ENCODE measurements at places on chromosomes 7 and 10.

GRCh38 chr7:17171427-17171826 lies 127.0 kb upstream of the AHR start:
- no peak for DNase-seq

GRCh38 chr10:73810358-73810734 lies 1.1 kb downstream of the NDST2 start:
- DNase-seq = no peak

DNA sequence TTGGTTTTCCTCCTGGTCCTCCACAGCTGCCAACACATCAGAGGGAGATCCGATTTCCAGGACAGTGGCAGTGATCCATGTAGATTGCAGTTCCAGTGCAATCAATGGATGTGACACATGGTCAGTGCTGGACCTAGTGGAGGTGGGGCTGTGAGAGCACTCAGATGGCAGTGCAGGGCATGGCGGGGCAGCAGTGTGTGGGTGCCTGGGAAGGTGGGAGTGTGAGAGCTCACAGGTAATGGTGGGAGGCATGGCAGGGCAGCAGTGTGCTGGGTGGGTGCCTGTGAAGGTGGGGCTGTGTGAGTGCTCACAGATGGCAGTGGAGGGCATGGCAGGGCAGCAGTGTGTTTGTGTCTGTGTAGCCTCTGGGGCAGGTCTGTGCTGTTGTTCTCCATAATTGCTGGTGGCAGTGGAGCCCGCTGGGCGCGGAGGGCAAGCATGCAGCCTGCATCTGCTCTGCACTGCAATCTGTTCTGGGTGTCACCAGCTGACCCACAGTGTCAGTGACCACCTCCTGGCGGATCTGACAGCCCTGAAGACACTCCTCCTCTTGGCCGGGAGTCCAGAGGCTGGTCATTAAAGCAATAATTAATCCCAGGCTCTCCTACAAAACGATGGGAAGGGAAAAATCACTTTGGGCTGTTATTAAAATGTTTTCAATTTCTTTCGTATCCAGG lies 8.6 kb upstream of the ADARB2 start:
- no peak for DNase-seq

DNA sequence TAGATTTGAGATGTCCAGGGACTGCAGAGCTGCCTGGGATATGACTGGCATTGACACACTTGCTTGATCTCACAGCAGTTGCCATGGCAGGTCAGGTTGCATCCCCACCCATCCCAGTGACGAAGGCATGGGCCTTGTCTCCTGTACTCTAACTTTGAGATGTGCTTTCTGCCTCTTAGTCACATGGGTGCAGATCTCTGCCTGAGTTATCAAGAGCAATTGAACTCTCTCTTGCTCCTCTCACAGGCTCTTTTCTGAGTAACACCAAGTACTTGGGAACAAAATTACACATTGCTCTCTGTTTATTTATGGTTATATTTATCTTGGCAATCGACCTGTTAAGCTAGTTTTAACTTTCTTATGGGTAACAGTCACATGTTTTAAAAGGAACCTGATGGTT lies 237.3 kb downstream of the NSUN6 start:
- DNase-seq = no peak

DNA sequence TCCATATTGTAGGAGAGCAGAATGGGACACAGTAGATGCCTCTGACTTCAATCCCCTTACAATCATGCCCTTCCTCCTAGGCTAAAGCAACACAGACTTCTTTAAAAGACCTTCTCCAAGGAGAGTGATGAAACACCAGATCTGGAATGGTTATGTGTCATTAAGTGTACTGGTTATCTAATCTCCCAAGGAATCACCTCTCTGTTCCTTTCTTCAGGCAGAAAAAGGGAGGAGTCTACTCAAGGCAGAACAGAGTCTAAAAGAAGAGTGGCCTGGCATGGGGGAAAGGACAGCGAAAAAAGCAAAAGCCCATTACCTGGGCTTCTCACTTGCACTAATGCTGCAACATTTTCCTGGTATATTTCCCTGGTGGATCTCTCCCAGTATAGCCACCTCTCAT lies 2.9 kb downstream of the ELMO1 start:
- no peak for DNase-seq

DNA sequence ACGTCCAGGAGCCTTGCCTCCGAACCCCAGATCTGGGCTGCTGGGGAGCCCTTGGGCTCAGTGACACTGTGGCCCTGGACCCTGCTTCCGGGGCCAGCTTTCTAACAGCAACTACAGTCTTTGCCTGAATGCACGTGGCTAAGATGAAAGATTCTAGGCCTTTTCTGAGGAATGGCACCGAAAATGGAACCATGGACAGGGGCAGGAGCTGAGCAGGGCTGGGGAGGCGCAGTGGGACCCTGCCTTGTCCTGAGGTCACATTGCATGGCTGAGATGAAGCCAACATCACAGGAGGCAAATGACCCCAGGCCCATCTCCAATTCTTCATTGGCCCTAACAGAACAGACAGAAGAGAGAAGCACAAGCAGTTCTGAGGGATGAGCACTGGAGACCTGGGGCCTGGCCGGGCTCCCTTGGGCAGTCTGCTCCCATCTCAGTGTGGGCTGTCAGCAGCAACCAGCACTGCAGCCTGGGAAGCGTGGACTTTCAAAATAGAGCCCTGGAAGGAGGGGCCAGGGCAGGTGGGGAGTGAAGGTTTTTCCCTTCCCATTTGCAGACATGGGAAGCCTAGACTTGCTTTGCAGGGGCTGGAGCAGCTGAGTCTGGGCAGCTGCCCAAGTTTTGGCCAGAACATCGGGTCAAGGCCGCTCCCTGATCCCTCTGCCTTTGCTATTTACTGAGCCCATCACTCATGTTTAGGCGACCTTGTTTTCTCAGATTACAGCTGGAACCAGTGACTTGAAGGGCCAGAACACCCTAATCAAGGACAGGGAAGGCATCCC lies 114.4 kb upstream of the TCERG1L start:
- no peak for DNase-seq

DNA sequence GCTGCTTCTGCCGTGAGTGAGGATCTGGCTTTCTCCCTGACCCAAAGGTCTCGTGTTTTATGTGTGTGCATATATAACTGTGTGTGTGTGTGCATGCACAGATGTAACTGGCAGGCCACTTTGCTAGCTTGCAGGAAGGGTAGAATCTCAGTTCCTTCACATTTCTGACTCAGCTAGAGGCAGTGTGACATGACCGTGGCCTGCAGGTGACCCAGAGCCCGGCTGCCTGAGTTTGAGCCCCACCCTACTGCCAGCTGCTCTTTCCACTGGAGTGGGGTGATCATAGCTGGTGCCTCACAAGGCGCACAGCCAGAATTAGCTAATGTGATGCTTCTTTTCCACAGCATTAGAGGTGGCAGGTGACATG lies 9.3 kb upstream of the MYL7 start:
- DNase-seq = no peak

DNA sequence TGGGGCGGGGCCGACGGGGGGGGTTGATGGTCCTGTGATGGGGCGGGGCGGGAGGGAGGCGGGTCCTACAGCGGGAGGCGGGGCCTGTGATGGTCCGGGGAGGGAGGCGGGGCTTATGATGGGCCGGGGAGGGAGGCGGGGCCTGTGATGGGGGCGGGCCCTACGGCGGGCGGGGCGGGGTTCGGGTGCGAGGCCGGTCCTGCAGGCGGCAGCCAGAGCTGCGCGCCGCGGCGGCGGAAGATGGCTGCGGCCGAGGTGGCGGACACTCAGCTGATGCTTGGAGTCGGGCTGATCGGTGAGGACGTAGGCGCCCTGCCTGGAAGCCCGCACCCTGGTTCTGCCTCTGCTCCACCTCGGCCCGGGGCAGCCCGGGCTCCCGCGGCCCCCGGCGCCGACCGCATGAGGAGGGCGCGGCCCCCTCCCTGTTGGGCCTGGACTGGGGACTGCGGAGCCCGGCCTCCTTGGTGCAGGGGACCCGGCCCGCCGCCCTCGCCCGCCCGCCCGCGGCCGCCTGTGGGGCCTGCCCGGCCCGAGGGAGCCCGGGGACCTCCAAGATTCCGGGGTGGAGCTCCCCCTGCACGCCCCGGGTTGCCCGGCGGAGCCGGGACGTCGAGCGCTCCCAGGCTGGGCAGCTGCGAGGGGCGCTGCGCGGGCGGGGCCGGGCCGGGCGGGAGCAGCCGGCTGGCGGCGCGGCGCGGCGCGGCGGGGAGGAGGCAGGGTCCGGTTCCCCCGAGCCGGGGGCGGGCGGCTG lies at the start of gene DENND10:
Gene DENND10 (plus strand): TSS at position 211 of the 751 bp plus-strand sequence. CDS start 30 bp downstream, at position 241.
- DNase-seq = peak; percentile 67

DNA sequence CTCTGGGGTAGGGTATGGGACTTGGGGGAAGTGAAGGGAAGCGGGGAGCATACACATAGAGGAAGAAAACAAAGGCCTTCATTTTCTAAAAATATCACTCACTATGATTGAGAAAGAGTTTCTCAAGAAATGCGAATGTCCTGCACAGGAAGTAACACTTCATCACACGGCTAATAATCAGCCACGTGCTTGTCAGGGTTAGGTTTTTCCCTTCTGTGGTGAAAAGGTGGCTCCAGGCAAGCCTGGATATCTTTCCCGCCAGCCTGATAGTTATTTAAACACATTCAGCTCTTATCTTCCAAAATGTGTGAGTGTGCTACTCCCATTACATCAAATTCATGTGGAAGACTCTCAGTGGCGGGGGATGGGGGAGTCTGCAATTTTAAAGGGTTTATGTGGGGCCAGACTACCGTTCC lies 166.4 kb upstream of the ADO start:
- peak; percentile 43 for DNase-seq

DNA sequence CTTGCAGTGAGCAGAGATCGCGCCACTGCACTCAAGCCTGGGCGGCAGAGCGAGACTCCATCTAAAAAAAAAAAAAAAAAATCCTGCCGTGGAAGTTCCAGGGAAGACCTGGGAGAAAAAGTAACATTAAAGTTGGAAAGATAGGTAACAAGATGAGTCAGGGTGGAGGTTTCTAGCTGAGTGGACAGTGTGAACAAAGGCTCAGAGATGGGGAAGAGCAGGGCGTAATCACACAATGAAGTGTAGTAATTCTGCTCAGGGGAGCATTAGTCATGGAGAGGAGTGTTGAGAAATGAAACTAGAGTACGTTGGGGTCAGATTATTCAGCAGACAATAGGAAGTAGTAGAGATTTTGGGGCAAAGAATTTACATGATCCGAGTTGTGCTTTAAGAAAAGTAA lies 21.6 kb upstream of the WASL start:
- DNase-seq = peak; percentile 88

- no peak for DNase-seq
Measured at GRCh38 chr7:22202141-22202540, 154.8 kb downstream of the RAPGEF5 start.

DNA sequence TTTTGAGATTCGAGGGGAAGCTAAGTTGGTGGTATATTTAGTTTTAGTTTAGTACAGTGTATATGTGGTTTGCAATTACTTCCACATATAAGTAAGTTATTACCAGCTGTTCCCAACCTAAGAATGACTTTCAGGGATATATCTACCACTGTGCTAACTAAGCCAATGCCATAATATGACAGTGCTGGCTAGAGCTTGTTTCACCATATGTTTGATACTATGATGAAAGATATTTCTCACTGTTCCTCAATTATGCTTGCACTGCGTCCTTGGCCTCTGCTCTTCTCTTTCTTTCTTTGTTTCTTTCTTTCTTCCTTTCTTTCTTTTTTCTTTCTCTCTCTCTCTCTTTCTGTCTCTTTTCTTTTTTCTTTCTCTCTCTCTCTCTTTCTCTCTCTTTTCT lies 113.8 kb upstream of the SKAP2 start:
- DNase-seq = no peak

GRCh38 chr7:138204285-138204981 lies 128.2 kb downstream of the AKR1D1 start:
- DNase-seq = peak; percentile 24

GRCh38 chr10:11353006-11353896 lies 258.2 kb downstream of the USP6NL start:
- no peak for DNase-seq

GRCh38 chr10:102604439-102604841 lies 39.8 kb upstream of the TRIM8 start:
- peak; percentile 91 for DNase-seq

DNA sequence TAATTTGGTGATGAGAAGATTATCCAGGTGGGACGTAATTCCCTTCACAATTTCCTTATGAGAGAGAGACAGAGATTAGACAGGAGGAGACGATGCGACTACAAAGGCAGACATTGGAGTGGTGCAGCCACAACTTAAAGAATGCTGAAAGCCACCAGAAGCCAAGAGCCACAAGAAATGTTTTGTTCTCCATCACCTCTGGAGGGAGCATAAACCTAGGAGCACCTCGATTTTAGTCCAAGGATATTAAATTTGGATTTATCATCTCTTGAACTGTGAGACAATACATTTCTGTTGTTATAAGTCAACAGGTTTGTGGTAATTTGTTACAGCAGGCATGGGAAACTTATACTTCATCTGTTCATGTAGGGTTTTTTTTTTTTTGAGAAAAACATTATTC lies 418.9 kb downstream of the DGKB start:
- no peak for DNase-seq

GRCh38 chr10:49592726-49593563 lies 17.2 kb upstream of the SLC18A3 start:
- DNase-seq = peak; percentile 38

DNA sequence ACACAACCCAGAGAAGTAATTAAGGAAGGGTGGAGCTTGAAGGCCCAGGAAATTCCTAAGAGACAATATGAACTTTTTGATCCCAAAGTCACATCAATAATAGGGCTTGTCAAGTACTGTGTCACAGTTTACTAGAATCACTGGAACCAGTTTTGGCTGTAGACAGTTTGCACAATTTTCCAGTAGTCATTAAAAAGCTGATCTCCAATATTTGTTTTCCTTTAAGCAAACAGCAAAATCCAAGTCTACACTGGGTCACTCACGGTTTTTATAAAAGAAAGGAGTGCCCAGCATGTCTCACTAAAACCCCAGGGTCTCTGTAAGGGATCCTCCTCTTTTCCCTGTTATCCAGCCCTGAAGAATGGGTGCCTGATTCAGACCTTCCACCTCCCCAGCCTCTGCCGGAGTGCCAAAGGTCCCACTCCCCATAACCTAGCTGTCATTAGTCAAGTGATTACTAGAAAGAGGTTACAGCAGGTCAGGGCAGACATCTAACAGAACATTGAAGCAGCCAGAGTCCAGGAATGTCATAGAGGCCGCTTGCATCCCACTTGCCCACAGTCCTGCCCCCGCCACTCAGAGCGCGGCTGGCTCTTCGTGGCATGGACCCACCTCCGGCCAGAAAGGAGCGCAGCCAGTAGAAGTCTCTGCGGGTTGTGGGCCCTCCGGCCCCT lies 552 bp downstream of the SLC25A16 start:
- peak; percentile 27 for DNase-seq

- DNase-seq = peak; percentile 67
Measured at GRCh38 chr7:66213637-66214036, 8.5 kb downstream of the TPST1 start.

GRCh38 chr10:14200698-14201544 lies 129.8 kb downstream of the FRMD4A start:
- DNase-seq = peak; percentile 27

Data from amniotic epithelial cell (primary cell).